Prostate gland (tissue), 2 donors: ENCODE measurements at places on chromosomes 4 and X. TPM values are rescaled to one million over a fixed set of nuclear protein-coding genes. Genes with fewer than 3 reads are reported as not detected.

CENPU gene
- 15.5 TPM for total RNA-seq

FRG2 gene
- total RNA-seq = not detected

ALB gene
- 0.41 TPM for total RNA-seq

RAPGEF2 gene
- 29.2 TPM for total RNA-seq

HPGD gene
- 37.7 TPM for total RNA-seq

TMPRSS11B gene
- total RNA-seq = not detected

MAGEA2 gene
- 7.8 TPM for total RNA-seq

AFP gene
- total RNA-seq = 0.45 TPM

CTAG1B gene
- total RNA-seq = 8.7 TPM

TMPRSS11E gene
- 4.2 TPM for total RNA-seq

TCEAL6 gene
- total RNA-seq = not detected

RNF128 gene
- 10.5 TPM for total RNA-seq

COX7B2 gene
- not detected for total RNA-seq

LEF1 gene
- 22.4 TPM for total RNA-seq

DNA sequence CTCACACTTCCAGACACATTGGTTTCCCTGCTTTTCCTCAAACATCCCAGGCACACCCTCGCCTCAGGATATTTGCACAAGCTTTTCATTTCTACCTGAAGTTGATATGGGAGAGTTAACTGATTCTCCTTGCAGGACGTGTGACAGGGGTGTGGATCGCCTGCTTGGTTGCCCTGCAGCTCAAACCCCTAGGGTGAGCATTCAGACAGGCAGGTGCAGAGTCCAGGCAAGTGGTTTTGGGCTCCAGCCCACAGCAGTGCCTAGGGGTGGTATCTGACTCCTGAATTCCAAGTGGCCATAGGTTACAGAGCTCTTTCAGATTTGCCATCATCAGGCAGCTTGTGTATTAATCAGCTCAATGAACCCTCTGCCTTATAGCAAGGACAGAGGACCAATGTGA is 1104.2 kb upstream of the IGFBP7 start:
- no peak for DNase-seq

DNA sequence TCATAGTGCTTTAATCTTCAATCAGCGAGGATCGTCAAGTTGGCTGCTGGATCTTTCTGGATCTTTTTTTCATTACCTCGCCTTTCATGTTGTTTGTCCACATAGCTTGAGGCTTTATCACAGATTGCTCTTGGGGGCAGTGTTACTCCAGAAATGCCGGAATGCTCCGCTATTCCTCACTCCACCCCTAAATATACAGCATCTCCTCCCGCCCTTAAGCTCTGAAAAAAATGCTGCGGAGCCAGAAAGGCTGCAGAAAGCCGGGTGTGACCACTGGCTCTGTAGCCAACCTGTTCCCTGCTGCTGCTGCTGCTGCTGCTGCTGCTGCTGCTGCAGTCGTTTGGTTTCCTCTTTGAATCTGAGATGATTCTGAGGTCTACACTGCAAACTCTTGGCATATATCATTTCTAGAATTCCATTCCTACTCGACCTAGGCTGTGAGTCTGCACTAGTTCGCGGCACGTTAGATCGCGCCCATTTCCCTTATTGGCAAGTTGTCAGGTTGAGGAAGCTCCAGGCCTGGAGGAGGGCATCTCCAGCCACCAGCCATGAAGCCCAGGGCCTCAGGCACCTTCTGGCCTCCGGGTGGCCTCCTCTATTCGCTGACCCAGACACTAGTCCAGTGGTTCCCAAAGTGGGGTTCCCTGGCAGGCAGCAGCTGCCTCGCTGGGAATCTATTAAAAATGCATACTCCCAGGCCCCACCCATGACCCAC is 34.2 kb downstream of the WDR13 start:
- DNase-seq = peak; percentile 69

DNA sequence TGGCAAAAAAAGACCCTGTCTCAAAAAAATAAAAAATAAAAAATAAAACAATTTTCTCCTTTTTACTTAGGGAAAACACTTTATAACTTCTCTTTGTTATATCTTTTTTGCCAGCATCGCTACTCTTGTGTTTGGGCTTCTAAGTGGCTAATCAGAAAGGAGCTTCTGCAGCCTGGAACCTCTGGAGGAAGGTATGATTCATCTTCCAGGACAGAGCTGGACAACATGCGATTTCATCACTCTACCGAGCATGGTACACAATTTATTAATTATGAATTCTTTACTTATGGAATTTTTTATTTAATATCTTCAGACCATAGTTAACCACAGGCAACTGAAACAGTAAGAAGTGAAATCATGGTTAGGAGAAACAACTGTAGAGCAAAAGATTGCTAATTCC is 1254.3 kb upstream of the AGA start:
- no peak for DNase-seq

DNA sequence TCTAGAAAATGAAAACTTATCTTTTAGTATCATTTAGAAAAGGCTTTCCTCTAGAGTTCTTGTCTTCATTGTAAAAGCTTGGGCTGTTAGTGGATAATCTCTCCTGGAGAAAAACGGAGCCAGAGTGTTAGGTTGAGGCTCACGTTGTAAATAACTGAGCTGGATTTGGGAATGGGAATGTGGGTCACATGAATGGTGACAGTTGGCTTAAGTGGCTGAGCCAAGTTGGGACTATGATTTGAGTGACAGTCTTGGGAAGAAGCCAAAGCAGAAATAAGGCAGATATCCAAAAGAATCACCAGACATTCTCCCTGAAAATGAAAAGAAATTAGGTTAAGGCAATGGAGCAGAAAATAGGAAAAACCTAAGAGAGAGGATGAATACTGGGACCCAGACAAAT is 33.6 kb upstream of the PDGFC start:
- no peak for DNase-seq

DNA sequence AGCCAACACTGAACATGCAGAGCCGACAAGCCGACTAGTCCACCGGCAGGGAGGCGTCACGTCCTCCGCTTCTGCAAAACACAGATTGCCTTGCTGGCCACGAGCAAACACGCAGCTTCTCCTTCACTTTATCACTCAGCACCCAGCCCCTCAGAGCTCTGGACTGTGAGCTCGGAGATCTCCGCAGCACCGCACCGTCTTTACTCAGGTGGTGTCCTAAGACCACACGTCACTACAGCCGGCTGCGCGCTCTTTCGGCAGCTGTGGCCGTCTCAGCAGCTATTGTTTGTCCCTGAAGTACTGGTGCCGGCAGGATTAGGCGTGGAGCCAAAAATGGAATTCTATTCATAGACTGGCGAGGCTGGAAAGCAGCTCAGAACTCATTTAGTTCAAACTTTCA is 72.0 kb downstream of the FAT1 start:
- DNase-seq = peak; percentile 78

GRCh38 chrX:519741-520140 is 110.8 kb upstream of the SHOX start:
- DNase-seq = no peak

- DNase-seq = no peak
These were observed 62.9 kb downstream of the FGF13 start for GRCh38 chrX:138648568-138648967.

DNA sequence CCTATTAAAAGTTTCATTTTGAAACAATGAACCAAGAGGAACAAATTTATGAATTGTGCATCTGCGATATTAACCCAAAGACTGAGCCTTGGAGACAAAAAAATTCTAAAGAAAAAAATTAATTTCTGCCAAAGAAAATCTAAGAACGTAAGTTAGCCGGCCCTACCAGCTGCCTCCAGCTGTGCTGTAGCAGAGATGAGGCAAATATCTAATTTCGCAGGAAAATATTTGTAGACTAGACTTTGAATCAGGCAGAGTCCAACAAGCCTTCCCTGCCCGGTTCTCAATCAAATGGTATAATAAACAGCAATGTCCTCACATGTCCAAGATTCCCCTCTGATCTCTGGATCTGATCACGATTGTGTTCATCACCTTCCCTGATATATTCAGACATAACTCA is 21.2 kb upstream of the SMIM20 start:
- no peak for DNase-seq

DNA sequence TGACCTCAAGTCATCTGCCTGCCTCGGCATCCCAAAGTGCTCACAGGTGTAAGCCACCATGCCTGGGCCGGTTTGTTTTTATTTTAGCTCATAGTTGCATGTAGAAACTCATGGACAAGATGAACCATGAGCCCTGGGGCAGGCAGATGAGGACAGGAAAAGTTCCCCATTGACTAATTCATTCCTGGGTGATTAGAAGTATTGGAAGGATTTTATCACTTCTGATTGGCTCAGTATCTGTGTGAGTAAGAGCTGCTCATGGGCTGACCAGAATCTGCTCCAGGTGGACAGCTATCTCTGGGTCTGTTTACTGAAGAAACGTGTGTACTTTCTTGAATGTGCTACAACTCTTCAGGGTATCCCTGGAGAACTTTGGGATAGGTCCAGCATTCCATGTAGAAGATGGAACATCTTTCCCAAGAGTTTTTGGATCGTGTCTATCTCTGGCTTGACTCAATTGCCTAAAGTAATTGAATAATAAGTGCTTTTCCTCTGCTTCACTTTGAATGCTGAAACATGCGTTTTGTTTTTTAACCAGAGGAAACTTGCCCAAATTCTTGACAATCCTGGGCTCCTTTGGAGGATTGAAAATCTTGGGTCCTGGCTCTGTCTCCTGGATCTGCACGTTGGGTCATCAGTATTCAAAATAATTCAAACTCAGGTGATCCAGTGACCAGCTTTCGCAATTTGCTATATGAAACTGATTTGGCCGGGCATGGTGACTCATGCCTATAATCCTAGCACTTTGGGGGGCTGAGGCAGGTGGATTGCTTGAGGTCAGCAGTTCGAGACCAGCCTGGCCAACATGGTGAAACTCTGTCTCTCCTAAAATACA is 88.6 kb upstream of the DHRSX start:
- no peak for DNase-seq

- DNase-seq = no peak
These were observed 9.8 kb upstream of the ACOT9 start for GRCh38 chrX:23752740-23753415.

GRCh38 chrX:133847340-133847994 is 137.9 kb downstream of the GPC3 start:
- DNase-seq = no peak

DNA sequence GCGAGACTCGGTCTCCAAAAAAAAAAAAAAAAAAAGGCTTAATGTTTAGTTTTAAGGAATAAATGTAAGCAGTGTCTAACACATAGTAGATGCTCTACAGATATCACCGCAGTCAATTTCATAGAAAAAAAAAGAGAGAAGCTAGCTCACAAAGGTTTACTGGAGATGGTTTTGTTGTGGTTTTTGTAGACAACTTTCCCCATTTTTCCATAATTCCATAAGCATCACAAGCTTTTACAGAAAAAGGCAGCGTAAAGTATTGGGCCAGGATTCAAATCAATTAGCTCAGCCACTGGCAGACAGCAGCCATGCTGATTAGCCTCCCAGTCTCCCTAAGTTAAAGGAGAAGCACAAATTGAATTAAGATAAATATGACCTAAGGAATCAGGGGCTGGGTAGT is 1.5 kb downstream of the GRSF1 start:
- no peak for DNase-seq

DNA sequence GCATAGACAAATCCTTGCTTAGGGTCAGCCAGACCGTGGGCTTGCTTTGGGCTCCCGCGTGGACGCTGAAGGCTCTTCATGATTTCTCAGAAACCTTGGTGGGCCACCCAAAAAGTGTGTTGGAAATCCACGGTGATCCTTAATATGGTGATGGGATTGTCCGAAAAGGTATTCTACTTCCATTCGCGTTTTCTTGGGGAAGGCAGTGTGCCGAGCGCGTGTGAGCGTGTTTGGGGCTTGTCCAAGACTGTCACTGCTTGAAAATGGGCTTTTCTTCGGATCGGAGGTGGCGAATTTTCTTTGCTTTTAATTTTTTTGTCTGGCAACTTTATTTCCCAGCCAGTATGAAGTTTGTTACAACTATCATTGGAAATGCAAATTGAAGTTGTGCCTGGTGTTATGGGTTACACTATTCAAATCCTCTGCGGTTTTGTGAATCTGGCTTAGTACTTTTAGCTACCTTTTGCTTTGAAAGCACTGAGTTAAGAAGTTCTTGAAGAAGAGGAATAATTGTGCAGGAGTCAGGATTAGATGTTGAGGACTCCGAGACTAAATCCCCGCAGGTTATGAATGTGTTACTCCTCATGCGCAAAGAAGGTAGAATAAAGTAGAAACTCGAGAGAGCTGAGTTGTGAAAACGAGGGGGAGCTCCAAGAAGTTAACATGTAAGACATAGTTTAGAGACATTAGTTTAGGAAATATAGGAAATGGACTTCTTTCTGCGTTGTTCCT is 3.2 kb downstream of the SPRY1 start:
- peak; percentile 23 for DNase-seq

DNA sequence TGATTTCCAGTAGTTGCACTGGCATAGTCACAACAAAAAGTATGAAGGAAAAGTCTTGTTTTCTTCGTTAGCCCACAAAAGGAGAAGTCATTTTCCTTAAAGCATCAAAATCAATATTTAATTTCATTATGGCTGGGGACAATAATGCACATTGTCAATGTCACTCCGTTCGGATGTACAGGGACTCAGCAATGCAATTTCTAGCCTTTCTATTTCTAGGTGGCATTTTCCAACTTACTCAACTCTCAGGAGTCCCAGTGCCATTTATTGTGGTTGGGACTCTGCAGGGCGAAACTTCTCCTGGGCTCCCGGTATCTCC is 99.6 kb downstream of the CEP135 start:
- no peak for DNase-seq

- DNase-seq = no peak
These were observed 144.9 kb downstream of the GPM6A start for GRCh38 chr4:175667122-175667521.

GRCh38 chr4:133137571-133137970 is 11.5 kb upstream of the PCDH10 start:
- DNase-seq = no peak

- no peak for DNase-seq
These were observed 316.9 kb upstream of the AMOT start for GRCh38 chrX:113157496-113157895.

GRCh38 chr4:2910409-2910808 is 52.8 kb downstream of the NOP14 start:
- no peak for DNase-seq

- no peak for DNase-seq
These were observed 827.9 kb downstream of the PCDH7 start for GRCh38 chr4:31548021-31548420.

- no peak for DNase-seq
These were observed 14.1 kb downstream of the GRK4 start for GRCh38 chr4:2977211-2978088.

DNA sequence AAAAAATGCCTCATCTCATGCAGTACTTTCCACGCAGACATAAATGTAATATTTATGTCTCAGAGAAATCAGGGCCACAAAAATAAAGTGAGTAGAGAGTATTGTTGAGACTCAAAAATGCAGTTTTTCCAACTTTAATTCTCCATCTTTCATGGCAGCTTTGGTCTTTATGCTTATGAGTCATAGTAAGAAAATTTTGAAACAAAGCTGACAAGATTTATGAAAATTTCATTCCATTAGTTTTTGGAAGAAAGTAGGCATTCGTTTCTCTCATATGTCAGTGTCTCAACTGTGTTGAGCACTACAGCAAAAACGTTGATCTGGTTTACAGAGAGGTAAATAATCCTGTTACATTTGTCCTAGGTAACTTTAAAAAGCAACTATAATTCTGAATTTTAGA is 656.8 kb downstream of the IQCM start:
- no peak for DNase-seq
